ENCODE measurements at places on chromosomes 11 and 22.

GRCh38 chr11:35800970-35801953 lies 138.7 kb downstream of the TRIM44 start:
- DNase-seq, result no peak

DNA sequence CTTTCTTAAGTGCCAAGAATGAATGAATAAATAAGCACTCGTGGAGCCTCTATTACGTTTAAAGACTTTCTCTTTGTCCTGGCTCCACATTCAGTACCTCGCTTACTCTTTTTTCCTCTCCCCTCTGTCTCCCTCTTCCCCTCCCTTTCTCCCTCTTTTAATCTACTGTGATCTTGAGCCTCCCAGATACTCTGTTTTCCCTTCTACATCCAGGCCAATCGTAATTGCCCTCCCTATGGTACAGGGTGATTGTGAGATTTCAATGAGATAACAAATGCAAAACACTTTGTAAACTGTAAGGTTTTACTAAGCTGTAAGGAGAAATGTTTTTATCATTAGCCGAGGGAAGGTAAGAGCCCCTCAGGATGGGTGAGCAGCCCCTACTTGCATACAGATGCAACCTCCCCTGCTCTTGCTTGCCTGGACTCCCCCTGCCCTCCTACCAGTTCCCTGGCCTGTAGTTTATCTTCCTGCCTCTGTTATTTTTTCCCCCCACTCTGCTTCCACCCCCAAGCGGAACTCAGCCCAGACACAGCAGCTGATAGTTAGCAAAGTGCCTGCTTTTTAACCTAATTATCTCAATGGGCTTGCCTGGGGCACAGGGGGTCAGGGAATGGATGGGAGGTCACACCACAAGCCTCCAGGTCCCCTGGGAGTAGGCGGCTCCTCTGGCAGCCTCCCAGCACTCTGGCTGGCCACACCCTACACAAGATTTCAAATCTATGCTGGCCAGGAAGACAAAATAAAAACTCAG lies 76.9 kb upstream of the CADM1 start:
- no peak for DNase-seq

DNA sequence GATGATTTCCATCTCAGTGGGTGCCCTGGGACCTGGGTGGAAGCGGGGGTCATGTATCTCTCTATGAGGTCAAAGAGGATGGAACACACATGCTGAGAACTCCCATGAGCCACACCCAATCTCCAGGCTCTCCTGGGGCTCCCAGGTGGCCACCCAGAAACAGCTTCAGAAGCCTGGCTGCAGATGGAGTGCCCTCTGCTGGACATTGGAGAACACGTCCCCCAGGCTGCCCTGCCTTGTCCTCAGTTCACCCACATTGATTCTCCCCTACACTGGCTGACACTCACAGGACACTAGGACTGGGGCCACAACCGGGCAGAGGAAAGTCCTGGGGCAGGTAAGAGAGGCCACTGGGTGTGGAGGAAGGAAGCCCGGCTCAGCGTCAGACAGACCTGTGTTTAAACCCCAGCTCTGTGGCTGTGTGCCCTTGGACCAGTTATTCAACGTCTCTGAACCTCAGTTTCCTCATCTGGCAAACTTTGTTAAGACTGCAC lies 4.5 kb upstream of the NOL12 start:
- DNase-seq, result peak; percentile 74

DNA sequence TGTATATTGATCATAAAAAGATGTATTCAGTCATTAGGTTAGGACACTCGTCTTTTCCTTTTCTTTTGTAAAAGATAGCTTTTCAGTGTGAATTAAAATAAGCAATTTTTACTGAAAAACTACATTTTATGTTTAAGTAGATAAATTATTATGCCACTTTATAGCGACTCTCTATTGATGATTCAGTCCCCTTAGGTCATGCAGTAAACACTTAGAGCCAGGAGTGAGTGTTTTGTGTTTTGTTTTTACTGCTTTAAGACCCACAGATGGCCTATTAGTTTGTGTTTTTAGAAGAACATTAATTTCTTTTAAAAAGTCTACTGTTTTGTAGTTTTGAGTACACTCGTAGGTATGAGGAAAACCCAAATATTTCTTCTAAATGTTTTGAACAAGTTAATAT lies 86.6 kb downstream of the YAP1 start:
- no peak for DNase-seq

GRCh38 chr11:109421981-109422869 lies at the start of gene C11orf87:
TSS of gene C11orf87 (plus strand) at chr11:109422190. CDS start at chr11:109423634, 1,444 bp downstream.
- no peak for DNase-seq

DNA sequence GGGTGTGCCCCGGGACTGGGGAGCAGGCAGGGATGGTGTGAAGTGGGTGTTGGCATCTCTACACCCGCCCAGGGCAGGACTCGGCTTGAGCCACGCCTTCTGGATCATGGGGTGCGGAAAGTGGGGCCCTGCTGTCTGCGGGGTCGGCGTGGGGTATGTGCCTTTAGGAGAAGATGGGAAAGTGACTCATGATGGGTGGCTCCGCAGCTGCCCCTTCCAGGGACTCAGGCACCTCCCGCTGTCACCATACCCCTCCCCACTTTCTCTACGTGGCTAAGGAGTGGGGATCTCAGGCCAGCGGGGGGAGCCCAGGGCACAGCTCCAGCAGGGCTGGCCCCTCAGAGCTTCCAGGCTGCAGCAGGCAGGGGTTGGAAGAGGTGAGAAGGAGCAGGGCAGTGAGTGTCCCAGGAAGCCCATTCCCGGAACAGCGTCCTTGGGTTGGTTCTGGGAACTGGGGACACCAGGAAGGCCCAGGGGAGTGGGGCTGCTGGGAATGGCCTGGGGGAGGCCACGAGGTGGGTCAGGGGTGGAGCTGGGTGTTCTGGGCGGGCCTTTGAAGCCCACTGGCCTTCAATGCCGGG lies 102.9 kb upstream of the FGF3 start:
- DNase-seq, result no peak

- DNase-seq, result no peak
Measured at GRCh38 chr11:72696866-72697700, 22.9 kb upstream of the PDE2A start.

DNA sequence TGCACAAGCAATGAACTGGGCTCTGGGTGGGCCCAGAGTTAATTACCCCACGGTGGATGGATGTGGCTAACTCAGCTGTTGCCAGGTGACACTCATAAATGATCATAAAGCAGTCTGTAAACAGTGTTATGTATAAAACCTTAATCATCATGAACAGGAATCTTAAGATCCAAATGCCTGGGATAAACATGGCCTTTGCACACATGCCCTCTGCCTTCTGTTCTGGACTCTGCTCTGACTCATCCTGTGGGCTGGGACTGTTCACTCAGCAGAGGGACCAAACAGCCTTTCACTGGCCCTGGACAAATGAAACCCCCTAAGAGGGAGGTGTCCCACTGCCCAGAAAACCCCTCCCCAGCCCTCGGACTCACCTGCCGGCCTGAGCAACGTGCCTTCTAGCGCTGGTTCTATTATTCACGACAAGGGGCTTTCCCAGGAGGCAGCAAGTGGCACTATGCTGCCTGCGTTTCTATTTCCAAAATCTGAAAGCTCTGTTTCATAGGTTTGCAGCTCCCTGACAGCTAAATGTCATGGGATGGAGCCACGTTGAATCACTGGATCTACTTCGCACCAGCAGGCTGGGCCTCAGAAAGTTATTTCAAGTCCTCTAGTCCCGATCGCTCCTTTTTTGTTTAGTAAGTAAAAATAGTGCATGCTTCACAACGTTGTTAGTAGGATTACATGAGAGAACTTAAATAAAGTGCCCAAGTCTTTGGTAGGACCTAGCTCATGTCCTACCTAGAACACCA lies 53.0 kb downstream of the LARGE1 start:
- DNase-seq, result no peak

GRCh38 chr11:12245549-12246016 lies 131.8 kb upstream of the PARVA start:
- DNase-seq, result no peak

DNA sequence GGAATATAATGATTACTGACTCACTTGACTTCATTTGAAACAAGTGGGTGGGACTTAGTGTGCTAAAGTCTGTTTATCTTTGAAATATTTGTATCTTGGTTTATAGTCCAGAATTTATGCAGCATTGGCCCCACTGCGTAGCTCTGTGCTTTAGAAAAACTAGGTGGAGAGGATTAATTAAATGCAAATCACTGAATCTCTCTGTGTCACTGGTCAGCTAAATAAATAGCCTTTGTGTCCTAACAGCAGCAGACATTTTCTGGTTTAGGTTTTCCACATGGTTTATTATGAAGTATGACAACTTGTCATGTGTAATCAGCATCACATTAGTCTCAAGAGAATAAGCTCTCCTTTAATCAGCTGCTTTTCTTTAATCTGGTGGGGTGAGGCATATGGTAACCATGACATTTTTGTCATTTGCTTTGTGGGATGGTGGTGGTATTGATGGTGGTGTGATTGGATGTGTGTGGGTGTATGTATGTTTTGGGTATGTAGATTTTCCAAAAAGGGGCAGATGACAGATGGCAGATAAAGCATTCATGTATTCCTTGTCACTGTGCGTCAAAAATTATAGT lies 33.9 kb downstream of the BCL2L13 start:
- DNase-seq, result no peak

DNA sequence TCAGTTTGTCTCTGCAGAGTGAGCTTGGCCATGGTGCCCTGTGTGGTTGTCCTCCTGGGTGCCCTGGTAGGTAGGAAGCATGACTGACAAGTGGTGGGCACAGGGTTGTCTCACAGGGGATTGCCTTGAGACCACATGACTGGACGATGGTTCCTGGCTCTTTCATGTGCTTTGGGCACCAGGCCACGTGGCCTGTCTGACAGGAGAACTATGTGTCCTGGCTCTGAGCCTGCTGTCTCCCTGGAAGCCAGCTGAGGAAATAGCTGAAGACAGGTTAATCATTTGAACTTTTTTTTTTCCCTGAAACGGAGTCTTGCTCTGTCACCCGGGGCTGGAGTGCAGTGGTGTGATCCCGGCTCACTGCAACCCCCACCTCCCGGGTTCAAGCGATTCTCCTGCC lies 93.2 kb downstream of the LDLRAD3 start:
- DNase-seq, result no peak

- DNase-seq, result no peak
Measured at GRCh38 chr22:38728871-38729796, 23.4 kb downstream of the GTPBP1 start.

GRCh38 chr11:65793144-65793581 lies 6.3 kb downstream of the OVOL1 start:
- no peak for DNase-seq

- no peak for DNase-seq
Measured at GRCh38 chr11:9118277-9118676, 26.9 kb upstream of the SCUBE2 start.

DNA sequence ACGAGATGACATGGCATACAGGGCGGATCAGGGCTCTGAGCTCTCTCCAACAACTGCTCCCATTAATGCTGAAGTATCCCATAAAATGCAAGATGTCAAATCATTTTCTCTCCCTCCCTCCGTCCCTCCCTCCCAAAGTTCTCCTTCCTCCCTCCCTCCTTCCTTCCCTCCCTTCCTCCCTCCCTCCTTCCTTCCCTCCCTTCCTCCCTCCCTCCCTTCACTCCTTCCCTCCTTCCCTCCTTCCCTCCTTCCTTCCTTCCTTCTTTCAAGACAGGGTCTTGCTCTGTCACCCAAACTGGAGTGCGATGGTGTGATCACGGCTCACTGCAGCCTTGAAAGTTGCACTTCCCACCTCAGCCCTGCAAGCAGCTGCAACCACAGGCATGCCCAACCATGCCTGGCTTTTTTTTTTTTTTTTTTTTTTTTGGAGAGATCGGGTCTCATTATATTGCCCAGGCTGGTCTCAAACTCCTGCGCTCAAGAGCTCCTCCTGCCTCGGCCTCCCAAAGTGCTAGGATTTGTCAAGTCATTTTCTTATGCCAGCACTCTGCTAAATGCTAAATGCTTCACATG lies 38.2 kb downstream of the TXN2 start:
- no peak for DNase-seq

- no peak for DNase-seq
Measured at GRCh38 chr11:102414559-102414958, 38.0 kb downstream of the TMEM123 start.

DNA sequence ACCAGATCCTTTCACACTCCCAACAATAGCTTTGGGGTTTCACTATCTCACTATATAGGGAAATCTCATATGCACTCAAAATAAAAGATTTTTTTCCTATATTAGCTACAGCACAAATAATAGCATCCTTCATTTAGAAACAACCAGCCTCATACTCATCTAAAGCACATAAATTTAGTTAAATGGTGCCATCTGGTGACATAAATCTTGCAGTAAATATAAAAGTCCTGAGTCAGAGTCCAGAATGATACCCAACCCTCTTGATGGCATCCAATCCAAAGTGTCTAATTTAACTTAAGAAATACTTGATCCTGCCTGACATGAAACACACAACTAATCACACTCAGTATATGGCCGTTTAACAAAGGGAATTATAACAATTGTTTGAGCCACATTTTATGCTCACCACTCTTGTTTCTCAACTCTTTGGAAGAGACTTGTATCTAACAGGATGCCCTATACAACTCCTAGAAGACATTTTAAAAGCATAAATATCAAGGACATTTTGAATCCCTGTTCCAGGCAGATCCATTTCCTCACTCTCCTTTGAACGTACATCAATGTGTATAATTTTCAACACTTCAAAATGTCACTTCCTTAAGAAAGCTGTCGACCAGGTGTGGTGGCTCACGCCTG lies 36.2 kb downstream of the DLG2 start:
- DNase-seq, result no peak

DNA sequence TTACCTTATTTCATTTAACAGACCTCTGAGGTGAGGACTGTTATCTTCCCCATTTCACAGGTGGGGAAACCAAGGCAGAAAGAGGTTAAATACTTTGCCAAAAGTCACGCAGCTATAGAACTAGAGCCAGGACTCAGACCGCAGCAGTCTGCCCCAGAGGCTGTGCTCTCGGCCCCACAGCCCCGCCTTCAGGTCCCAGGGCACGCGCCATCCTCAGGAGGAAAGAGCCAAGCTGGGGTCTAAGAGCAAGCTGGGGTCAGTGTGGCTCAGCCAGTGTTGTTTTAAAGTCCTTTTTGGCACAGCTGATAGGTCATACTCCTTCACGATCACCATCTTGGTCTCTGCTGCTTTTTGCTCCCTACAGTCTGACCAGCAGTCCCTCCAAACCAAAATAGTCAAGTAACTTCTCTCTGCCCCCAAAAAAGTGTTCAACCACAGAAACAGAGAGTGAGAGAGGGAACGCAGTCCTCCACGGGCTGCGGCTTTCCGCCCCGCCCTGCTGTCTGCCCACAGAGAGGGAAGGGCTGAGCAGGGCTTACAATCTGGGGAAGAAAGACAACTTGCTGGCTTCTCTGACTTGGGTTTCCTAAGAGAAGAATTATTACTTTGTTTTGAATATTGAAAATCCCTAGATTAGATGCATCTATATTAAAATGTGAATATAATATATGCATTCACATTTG lies 137.2 kb upstream of the OPCML start:
- DNase-seq, result no peak

DNA sequence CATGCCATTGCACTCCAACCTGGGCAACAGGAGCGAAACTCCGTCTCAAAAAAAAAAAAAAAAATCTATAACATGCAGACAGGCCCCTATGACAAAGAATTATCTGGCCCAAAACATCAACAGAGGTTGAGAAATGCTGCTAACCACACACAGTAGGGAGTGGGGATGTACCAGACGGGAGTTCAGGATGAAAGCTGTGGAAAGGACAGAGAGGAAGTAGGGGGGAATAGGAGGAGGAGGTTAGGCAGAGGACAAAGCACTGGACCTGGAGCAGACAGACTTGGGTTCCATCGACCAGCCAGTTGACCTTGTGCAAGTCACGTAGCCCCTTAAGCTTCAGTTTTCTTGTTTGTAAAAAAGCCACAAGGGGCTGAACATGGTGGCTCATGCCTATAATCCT lies 12.5 kb downstream of the LRP4 start:
- DNase-seq, result no peak
